ENCODE measurements at places on chromosomes 12 and 14. TPM values are rescaled to one million over a fixed set of nuclear protein-coding genes. Genes with fewer than 3 reads are reported as not detected.

Gene VTI1B
- total RNA-seq = 49.3 TPM

Gene SLC6A15
- 0.53 TPM for total RNA-seq

Gene PTCSC3
- not detected for total RNA-seq

Gene PTPRQ
- not detected for total RNA-seq

Gene CISTR
- not detected for total RNA-seq

Gene CHD8
- total RNA-seq = 61.3 TPM

Gene ESYT1
- total RNA-seq = 313 TPM

Gene RTL1
- total RNA-seq = not detected

Gene HCAR1
- under 0.01 TPM for total RNA-seq

Gene MUCL1
- total RNA-seq = not detected

Gene LRRC43
- total RNA-seq = 2.2 TPM

Gene SLC38A1
- 66.2 TPM for total RNA-seq

Gene FOXA1
- 0.07 TPM for total RNA-seq

Gene SLCO1C1
- total RNA-seq = 0.39 TPM

Gene RNASE1
- 75.5 TPM for total RNA-seq

Gene TMEM253
- not detected for total RNA-seq

Gene KCNMB4
- 8.7 TPM for total RNA-seq

Gene CKB
- 3.4 TPM for total RNA-seq

Gene TMEM117
- total RNA-seq = 2.6 TPM

Gene CLEC12A
- total RNA-seq = not detected

Data from pulmonary artery endothelial cell (primary cell).